ENCODE measurements at places on chromosomes 4 and X. TPM values are rescaled to one million over a fixed set of nuclear protein-coding genes. Genes with fewer than 3 reads are reported as not detected.

Gene XAGE1B
- total RNA-seq: 0.37 TPM

DNA sequence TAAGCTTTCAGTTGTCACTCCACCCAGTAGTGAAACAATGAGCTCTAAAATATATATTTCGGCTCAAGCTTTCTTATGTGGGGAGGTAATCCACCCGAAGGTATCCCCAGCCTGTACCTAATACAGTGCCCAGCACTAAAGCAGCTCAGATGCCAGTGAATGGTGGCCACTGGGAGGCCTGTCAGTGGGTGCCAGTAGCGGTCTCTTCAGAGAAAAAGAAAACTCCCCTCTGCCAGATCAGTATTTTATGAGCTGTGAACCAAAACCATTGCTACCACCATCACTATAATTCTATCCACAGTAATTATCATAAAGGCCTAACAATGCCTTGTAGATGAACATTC is 835 bp upstream of the NFKB1 start:
- no peak for DNase-seq

DNA sequence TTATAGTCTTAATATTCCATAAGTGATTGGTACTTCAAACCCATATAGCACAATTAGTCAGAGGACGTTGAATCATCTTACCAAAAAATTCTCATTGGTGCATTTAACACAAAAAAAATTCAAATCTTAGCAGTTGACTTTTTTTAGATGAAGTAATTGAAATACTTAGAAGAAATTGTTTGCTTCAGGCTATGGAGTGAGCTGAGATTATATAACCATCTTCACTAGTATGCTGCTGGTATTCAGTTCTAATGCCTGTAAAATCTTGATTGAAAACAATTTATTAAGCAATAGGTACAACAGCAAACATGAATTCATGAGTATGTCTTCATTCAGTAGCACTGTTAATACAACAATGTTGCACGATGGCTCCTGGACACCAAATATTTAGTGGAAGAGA is 250.0 kb downstream of the GPM6A start:
- no peak for DNase-seq

Gene NDP
- total RNA-seq: 0.28 TPM

DNA sequence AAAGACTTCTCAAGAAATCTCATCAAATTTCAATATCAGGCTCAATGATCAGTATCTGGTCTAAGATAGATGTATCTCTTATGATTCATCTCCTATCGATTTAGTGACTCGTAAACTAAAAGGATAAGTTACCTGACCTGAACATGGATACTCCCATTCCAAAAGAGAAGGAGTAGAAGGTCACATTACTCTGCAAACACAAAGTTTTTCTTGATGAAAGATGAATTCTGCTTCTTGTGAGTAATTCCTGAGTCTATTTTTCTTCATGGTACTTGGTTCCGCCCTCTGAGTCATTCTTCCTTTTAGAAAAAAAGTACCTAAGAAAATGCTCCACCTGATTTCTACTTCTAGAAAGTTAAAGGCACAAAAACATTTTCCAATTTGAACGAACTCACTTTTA is 223.1 kb upstream of the SLIT2 start:
- DNase-seq: no peak

Gene TMEM35A
- total RNA-seq: 3.9 TPM

DNA sequence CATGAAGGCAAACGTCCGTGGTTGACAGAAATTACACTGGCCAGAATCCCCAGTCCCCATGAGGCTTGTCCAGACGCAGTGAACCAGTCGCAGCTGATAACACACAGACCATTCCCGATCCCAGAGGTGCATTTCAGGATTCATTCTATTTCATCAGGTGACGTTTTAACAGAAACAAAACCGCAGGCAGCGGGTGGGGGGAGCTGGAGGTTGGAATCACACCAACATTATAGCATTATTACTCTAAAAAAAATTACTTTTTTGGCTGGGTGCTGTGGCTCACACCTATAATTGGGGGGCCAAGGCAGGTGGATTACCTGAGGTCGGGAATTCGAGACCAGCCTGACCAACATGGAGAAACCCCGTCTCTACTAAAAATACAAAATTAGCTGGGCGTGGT is 25.2 kb downstream of the NOP14 start:
- DNase-seq: no peak

Gene AP1AR
- 22.4 TPM for total RNA-seq

Gene TRIM2
- 42.0 TPM for total RNA-seq

DNA sequence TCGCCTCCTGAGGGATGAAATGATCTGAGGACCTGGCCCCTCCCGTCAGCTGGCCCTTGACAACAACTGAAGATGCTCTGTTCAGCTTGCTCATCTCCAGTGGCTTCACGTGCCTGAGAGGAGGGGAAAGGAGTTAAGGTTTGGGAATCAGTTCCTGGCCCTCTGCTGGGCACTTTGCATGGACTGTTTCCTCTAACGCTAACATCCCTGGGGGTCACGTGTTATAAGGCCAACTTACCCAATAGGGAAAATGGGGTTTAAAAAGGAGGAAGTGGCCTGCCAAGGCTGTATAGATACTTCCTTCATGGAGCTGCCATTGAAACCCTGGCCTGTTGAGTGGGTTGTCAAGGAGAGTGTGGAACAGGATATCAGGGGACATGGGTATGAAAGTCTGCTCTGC is 65.6 kb downstream of the OR13H1 start:
- DNase-seq: no peak

GRCh38 chrX:39451046-39451445 is 646.7 kb downstream of the BCOR start:
- DNase-seq: no peak

Gene ESX1
- not detected for total RNA-seq

Gene UGT8
- total RNA-seq: 30.7 TPM

All from WTC11 (cell line).